ENCODE measurements at places on chromosomes 7 and 10.

DNA sequence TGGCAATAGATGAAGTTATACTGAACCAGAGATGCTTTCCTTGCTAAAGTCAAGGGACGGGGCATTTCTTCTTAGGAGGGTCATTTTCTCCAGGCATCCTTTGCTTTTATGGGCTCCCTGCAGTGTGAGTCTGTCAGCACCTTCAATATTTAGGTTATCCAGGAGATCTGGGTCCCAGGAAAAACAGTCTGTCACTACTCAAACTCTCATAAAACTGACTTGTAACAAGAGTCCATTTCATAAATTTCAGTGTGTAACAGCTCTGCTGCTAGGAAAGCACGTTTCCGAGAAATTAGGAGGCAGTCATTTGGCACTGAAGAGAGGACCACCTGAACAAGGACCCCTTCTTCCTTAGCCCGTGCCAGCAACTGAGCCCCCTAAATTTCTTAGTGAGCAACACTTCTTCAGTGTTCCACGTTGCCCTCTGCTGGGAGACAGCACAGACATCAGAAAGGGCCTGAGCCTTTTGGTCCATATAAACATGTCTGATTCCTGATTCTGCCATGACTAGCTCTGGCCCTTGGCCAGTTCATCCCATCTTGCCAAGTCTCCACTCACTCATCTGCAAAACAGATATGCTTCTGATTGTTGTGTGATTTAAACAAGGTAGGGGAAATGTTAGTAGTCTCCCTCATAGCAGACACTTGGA lies 7.2 kb downstream of the GCC1 start:
- DNase-seq: no peak

DNA sequence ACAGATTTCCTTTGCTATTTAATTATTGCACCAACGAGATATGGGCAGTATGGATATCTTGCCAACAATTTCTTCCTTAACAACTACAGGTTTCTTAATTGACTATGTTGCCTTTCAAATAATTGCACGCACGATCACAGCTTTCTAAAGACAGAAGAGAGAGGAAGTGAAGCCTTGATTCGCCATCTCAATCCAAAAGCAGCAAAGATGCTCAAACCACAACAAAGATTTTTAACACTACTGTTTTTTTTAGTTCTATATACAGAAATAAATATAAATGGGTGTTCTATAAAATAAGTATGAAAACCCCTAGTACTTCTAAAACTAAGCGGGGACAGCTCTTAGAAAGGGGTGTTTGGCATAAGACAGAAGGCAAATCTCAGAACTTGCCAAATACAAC lies 251.3 kb downstream of the SFMBT2 start:
- peak; percentile 13 for DNase-seq

GRCh38 chr10:122649903-122650302 lies 49.7 kb downstream of the C10orf120 start:
- no peak for DNase-seq

DNA sequence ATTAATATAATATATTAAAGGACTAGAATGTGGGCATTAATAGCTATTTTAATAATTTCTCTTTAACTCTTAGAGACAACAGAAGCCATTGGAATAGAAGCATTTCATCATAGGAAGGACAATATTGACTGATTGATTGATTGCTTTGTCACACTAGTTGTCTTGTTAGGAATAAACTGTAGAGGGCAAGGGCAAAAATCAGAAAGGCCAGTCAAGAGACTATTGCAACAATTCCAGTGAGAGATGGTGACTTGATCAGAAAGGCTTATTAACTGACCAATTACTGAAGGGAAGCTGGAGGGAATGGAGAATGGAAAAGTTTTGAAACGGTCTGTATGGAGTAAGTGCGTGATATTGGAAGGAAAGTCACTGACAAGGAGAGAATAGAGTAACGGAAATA lies 87.3 kb downstream of the RUNDC3B start:
- no peak for DNase-seq

DNA sequence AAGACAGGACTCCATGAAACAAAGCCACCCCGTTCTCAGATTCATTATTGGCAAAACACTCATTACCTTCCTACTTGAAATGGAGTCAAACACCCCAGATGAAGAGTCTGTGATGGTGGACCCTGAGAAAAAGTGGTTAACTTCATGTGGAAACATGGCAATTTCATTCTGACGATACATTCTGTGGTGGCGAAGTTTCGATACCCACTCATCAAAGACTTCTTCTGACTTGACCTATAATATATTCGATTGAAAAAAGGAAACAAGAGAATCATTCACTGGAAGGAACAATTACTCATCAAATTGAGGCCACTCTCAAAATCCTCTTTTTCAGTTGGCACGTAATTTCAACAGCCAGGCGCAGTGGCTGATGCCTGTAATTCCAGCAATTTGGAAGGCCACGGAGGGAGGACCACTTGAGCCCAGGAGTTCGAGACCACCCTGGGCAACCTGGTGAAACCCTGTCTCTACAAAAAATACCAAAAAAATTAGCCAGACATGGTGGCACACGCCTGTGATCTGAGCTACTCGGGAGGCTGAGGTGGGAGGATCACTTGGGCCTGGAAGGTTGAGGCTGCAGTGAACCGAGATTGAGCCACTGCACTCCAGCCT lies 108.8 kb upstream of the GSDME start:
- no peak for DNase-seq

- no peak for DNase-seq
Measured at GRCh38 chr10:78915190-78915518, 153.6 kb upstream of the ZMIZ1 start.

- no peak for DNase-seq
Measured at GRCh38 chr10:22823109-22823508, 104.7 kb upstream of the ARMC3 start.

DNA sequence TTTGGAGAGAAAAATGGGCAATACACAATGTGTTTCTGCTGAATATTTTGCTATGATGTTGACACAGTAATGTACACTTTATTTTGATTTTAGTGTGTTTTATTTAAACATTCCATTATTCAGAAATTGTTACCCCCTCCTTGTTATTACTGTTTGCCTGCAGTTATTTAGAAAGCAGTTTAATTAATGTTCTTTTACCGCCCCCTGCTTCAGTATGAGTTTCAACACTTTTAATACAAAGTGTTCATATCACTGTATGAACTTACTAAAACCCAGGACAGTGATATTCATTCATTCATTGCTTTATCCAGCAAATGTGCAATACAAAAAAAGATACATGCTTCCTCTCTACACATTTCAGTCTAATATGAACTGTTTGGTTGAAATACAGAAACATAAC lies 159.3 kb downstream of the AUTS2 start:
- DNase-seq: no peak
